ENCODE measurements at places on chromosomes 2 and 18.

- no peak for DNase-seq
These were observed 117.7 kb upstream of the RAB12 start for GRCh38 chr18:8491516-8491915.

DNA sequence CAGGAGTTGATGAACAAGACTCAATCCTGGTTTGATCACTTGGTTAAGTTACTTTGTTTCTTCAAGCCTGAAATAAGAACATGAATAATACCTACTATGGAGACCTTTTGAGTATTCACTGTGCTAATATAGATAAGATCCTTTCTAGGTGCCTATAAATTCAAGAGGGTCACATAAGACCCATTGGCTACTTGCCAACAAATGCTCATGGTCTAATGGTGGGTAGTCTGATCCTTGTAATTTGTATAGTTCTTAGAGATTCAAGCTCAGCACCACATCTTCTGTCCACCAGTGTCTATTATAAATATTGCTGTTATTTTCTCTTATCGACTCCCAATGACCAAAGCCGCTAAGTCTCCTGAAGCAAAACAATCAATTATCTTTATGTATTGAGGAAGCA lies 27.4 kb upstream of the ACSL3 start:
- DNase-seq: no peak

DNA sequence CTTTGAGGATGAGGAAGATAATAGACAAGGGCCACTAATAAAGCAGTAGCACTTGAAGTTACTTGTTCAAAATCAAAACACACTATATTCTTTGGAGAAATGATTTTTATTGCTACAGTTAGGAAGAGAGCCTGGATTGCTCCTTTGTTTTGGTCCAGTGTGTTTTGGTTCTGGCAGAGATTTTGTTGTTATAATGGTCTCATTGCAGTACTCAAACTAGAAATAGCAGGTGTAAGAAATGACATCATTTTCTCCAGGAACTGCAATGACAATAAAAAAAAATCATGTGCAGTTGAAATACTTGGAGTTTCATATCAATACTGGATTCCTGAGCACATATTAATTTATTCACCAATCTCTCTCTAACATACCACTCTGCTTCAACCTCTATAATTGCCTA lies 490.3 kb downstream of the CCDC85A start:
- no peak for DNase-seq

DNA sequence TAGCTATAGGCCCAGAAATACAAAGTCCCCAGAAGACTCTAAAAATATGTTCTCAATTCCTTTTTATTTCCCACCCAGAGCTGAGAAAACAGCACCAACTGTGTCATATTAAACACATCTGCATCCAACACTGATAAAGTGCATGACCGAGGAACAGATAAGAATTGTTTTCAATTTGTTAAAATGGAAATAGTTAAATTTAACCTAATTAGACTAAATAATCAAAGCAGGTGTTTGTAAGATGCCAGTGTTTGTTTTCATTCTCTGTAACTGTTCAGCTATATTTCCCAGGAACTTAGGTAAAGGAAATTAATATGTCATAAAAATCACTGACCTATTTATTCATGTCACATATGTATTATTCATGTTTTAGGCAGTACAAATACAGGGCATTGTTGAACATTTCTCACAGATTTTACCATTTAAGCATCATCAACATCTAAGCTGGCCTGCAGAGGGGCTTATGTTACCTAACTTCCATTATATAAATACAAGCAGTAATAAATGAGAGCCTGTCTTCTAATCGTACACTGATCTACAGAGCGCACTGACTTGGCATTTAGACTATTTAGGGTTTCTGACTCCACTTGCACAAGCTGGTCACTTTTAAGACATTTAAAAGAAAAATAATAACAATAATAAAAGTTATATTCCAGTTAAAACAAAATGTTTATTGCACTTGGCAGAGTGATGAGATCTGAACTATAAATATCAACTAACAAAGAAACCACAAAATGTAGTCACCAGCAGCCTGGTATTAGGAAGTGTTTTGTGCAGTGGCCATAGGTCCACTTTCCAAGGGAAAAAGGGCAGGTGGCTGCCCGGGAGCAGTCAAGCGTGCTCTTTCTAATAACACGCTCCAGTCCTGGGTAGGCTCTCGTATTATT lies 86.6 kb upstream of the ZFP36L2 start:
- DNase-seq: peak; percentile 29

DNA sequence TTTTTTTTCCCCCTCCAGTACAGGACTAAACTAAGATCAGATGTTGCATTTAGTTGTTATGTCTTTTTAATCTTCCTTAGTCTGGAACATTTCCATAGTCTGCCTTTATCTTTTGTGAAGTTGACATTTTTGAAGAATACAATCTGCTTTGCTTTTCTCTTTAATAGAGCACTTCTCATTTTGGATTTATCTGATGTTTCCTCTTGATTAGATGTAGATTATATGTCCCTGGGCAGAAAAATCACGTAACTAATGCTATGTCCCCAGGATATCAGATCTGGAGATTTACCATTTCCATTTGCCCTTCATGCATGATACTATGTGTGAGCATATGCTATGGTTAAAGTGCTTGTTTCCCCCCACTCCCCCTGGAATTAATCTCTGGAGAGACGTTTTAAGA lies 6.2 kb downstream of the ZNF638 start:
- DNase-seq: no peak

GRCh38 chr2:11852526-11853196 lies 106.2 kb downstream of the LPIN1 start:
- DNase-seq: no peak

DNA sequence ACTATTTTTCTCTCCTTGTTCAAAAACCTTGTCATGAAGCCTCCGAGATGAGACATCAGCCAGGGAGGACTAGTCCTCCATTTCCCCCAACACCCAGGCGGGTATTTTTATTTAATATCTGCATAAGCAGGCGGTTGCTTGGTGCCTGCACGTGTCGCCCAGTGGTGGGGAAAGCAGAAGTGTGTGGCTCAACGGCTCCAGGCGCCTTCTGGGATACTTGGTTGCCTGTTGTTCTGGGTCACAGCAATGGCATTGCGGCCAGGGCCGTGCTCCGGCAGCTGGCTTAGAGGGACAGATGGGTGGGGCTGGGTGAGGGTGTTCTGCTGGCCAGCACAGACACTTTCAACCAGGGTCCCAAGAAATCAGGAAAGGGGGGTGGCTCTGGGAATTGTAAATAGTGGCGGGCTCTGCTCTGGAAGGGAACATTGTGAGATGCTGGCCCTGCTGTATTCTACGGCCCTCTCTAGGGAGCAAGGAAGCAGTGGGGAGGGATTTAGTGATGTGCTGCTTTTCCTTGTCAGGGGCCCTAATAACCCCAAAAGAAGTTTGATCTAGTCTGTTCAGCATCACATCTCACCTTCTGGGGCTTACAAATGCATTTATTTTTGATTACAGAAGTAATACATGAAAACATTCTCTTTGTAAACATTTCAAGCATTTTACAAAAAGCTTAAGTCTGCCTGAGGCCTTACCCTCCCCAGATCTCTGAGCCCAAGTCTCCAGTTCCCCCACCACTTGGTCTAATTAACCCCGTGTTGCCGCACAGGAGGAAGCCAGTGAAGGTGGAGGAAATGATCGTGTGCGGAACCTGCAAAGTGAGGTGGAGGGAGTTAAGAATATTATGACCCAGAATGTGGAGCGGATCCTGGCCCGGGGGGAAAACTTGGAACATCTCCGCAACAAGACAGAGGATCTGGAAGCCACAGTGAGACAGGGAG lies 1.1 kb downstream of the VAMP8 start:
- no peak for DNase-seq

All from NCI-H510A (cell line).